Stomach (tissue), 19 donors: ENCODE measurements at places on chromosomes 6 and 20. TPM values are rescaled to one million over a fixed set of nuclear protein-coding genes. Genes with fewer than 3 reads are reported as not detected.

Gene CLIC5
- polyA plus RNA-seq = 0.43 TPM

Gene MUCL3
- 83.3 TPM for polyA plus RNA-seq

Gene GPSM3
- 23.9 TPM for polyA plus RNA-seq

Gene ARFGEF2
- 9.0 TPM for polyA plus RNA-seq

Gene OOEP
- polyA plus RNA-seq = not detected

Gene ARMH2
- not detected for polyA plus RNA-seq

- H3K4me3 ChIP-seq = no peak overlapping the region
- peaks cover 66% of the 10 kb centered on the region for H3K36me3 ChIP-seq
- no peak for DNase-seq
- no peaks in the 10 kb centered on the region for H3K27me3 ChIP-seq
Observed at GRCh38 chr20:48959899-48960550, 38.5 kb downstream of the ARFGEF2 start.

DNA sequence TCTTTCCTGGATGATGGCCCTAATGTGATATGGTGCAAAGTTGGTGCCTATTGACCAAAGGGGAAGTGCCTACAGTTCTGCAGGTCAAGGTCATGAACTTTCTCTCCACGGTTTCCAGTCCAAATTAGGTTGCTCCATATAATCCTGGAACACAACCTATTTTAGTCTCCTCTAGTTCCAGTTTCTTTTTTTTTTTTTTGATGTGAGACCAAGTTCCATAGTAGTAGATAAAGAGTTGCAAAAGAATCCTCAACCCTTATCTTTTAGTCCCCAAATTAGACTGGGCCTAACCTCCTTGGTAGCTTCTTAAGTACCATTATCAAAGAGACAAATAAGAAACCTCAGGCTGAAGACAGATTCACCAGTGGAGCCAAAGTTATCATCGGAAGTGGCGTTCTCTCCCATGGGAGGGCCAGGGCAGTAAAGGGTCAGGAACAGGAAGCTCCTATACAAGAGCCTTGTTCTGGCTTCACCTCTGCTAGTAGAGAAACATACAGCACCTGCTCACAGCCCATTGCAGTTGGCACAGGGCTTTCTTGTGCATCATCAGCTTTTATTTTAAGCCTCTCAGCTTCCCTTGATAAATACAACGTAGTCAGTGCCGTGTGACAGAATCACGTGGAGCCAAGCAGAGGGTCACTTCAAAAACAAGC lies 132.2 kb upstream of the RREB1 start:
- H3K4me3 ChIP-seq = no peak overlapping the region
- no peak overlapping the region for H3K27ac ChIP-seq
- no peaks in the 10 kb centered on the region for H3K4me1 ChIP-seq
- H3K36me3 ChIP-seq = no peaks in the 10 kb centered on the region
- DNase-seq = no peak

DNA sequence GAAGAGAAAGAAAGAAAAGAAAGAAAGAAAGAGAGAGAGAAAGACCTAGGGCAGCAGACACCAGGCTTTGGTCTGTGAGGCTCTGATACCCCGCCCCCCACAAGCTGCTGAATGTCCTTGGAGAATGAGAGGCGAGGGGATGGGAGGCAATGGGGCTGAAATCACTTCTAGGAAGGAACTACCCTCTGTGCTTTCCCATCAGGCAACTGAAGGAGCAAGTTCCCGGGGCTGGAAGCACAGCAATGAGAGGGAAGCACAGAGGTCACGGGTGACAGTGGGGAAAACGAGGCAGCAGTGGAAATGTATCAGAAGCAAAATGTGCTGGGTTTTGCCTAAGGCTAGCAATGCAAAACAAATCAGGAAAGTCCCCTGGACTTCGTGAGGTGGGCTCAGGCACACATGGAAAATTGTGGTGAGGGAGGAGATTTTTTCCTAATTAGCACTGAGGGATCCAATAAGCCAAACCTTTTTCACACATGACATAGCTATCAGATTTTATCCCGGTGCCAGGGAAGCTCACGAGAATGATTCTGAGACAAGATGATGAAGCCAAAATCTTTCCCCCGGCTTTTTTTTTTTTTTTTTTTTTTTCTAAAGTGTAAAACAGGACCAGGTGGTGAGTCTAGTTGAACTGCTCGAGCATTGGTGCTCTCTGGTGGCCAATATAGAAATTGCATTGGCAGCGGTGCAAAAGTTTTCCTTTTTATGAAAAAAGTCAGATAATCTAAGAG lies 16.8 kb upstream of the ARFGEF2 start:
- peak; percentile 82 for DNase-seq
- no peak overlapping the region for H3K4me3 ChIP-seq
- no peaks in the 10 kb centered on the region for H3K36me3 ChIP-seq
- H3K27me3 ChIP-seq = no peaks in the 10 kb centered on the region

DNA sequence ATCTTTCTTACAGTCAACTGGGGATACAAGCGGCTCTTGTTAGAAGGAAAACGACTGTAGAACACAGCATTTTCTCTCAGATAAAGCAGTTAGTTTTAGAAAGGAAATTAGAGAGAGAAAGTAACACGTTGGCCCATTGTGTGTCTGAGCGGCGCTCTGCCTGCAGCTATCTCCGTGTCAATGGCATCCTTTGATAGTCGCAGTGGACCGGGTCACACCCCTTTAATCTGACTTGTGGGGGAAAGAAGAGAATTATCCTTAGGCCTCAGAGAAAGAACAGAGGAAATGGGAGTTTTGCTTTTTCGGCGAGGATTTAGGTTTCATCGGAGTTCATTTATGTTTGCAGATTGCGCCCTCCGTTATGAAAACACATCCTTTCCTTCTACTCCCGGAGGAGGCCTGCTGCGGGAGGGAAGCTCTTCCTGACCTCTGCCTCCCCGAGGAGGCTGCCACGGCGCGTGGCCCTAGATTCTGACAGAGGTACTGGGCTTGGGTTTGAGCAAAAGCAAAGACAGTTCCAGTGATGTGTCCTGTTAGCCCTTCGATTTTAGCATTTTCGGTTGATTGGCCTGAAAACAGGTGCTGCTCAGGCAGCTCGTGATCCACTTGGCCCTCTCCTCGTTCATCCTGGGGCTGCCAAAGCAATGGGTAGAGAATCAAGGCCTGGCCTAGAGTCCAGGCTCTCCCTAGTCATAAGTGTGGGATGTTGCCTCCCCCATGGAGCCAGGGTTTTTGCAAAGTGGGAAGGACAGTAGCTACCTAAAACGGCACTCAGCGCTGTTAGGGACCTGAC lies 74.9 kb downstream of the ZDHHC14 start:
- H3K4me3 ChIP-seq = no peak overlapping the region
- DNase-seq = no peak
- no peak overlapping the region for H3K27ac ChIP-seq
- no peaks in the 10 kb centered on the region for H3K27me3 ChIP-seq
- peaks cover 6% of the 10 kb centered on the region for H3K4me1 ChIP-seq

- no peaks in the 10 kb centered on the region for H3K27me3 ChIP-seq
- H3K4me3 ChIP-seq = no peak overlapping the region
- peaks cover 12% of the 10 kb centered on the region for H3K4me1 ChIP-seq
- H3K36me3 ChIP-seq = no peaks in the 10 kb centered on the region
- H3K27ac ChIP-seq = peak overlapping the region; percentile 83
Observed at GRCh38 chr6:139588076-139588639, 213.7 kb upstream of the CITED2 start.

DNA sequence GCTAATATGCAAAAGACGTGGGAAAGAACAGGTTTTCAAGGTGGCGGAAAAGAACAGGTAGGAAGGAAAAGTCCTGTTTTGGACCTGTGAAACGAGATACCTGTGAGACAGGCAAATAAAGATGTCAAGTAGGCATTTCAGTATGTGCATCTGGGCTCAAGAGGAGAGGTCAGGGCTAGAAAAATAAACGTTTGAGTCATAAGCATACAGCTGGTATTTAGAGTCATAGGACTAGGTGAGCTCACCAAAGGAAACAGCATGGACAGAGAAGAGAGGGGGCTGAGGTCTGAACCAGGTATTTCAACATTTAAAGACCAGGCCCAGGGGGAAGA lies 14.9 kb downstream of the MTFR2 start:
- no peak for DNase-seq
- no peaks in the 10 kb centered on the region for H3K4me1 ChIP-seq
- no peak overlapping the region for H3K4me3 ChIP-seq
- no peak overlapping the region for H3K27ac ChIP-seq

- DNase-seq = no peak
- no peaks in the 10 kb centered on the region for H3K36me3 ChIP-seq
- H3K4me1 ChIP-seq = peaks cover 90% of the 10 kb centered on the region
- no peak overlapping the region for H3K4me3 ChIP-seq
- H3K27me3 ChIP-seq = no peaks in the 10 kb centered on the region
Observed at GRCh38 chr20:36850759-36851158, 25.2 kb upstream of the TLDC2 start.

DNA sequence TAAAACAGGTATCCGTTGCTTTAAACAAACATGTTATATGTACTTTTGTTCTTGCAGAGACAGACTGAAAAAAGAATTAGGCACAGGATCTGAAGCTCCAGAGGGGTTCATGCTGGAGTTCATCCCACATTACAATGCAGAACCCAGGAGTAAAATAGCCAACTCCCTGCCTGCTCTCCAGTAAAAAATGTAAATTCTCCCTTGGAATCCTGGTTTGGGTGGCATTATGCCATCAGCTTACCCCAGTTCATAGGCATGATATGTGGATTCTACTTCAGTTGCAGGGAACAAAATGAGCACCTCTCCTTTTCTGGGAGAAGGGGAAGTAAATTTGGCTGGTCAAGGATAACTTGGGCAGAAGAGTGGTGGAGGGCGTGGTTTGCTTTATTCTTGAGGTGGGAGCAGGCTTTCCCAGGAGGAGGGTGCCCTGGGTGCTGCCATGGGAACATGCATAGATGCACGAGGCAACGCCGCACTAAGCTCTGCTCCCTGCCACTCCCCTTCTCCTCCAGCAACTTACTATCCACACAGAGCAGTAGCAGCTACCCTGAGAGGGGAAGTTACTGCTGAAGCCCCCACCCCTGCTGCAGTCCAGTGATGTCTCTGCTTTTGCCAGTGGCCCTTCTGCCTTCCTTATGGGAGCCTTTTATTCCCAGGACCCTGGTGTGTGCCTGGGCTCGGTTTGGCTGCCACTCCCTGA lies 71.6 kb upstream of the GLP1R start:
- H3K4me3 ChIP-seq = no peak overlapping the region
- no peak for DNase-seq
- no peaks in the 10 kb centered on the region for H3K27me3 ChIP-seq
- no peak overlapping the region for H3K27ac ChIP-seq
- peaks cover 29% of the 10 kb centered on the region for H3K4me1 ChIP-seq

DNA sequence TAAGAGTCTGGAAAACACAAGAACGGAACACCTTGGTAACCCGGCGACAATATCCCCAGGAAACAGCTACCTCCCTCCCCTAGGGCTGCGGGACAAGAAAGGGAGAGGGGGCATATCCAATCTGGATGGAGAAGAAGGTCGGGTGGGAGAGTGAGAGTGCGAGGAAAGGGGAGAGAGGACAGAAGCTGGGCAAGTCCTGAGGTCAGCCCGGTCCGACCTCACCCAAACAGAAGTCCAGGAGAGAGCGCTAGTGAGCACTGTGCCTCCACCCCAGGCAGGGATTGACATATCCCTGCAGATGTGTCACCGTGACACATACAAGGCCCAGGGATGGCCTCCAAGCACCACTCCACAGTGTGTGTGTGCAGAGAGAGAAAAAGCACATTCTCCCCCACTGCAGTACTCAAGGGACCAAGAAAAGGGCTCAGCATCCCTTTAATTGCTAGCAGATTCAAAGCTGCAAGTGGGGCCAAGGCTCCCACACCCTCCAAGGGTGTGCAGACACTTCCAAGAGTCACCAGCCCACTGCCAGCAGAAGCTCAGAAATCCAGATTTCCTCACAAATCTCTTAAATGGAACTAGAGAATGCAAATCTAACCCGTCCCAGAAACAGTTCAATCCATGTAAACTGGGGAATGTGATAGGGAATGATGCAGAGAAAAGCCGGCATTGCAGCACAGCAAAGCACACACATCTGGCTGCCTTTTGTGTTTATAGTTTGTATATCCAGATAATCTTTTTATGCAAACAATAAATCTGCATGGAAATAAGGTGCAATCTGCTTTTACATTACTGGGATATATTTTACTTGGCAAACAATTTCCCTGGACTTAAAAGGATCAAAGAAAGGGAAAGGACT lies 3.1 kb downstream of the PXDC1 start:
- peak overlapping the region; percentile 56 for H3K4me3 ChIP-seq
- no peaks in the 10 kb centered on the region for H3K27me3 ChIP-seq
- H3K27ac ChIP-seq = peak overlapping the region; percentile 96
- H3K36me3 ChIP-seq = peaks cover 3% of the 10 kb centered on the region

GRCh38 chr20:25000268-25000801 lies 7.8 kb upstream of the APMAP start:
- peak overlapping the region; percentile 73 for H3K27ac ChIP-seq
- H3K27me3 ChIP-seq = no peaks in the 10 kb centered on the region
- no peak overlapping the region for H3K4me3 ChIP-seq
- peaks cover 12% of the 10 kb centered on the region for H3K36me3 ChIP-seq
- H3K4me1 ChIP-seq = peaks cover 29% of the 10 kb centered on the region

DNA sequence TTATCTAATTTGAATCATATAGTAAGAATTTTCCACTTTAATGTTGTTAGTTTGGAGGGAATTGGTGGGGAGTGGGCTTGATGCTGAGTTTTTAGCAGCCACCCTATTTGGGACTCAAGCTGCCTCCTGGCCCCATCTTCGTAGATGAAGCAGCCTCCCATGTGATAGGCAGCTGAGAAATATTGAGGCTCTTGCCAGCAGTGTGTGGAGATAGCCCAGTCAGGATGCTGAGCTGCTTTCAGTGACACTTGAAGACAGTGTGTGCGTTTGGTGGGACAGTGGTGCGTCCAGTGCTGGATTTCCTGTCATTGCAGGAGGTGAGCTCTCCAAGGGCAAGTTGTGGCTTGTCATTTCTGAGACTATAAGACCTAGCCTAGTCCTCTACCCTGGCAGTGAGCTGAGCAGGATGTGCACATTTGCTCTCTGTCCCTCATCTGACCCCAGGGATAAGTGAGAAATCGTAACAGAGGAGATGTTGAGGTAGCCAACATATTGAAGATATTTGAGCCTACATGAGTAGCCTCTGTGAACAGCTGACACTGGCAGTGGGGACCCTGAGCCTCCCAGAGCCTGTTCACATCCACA lies 47.9 kb upstream of the RNF8 start:
- H3K27me3 ChIP-seq = no peaks in the 10 kb centered on the region
- no peak overlapping the region for H3K4me3 ChIP-seq
- DNase-seq = no peak
- peaks cover 34% of the 10 kb centered on the region for H3K36me3 ChIP-seq

- no peaks in the 10 kb centered on the region for H3K4me1 ChIP-seq
- no peaks in the 10 kb centered on the region for H3K36me3 ChIP-seq
- no peaks in the 10 kb centered on the region for H3K27me3 ChIP-seq
Observed at GRCh38 chr6:130694606-130695005, 132.6 kb upstream of the SMLR1 start.
